ENCODE measurements at places on chromosomes 7 and 10.

- no peak for DNase-seq
Measured at GRCh38 chr7:55501611-55502010, 70.7 kb downstream of the VOPP1 start.

DNA sequence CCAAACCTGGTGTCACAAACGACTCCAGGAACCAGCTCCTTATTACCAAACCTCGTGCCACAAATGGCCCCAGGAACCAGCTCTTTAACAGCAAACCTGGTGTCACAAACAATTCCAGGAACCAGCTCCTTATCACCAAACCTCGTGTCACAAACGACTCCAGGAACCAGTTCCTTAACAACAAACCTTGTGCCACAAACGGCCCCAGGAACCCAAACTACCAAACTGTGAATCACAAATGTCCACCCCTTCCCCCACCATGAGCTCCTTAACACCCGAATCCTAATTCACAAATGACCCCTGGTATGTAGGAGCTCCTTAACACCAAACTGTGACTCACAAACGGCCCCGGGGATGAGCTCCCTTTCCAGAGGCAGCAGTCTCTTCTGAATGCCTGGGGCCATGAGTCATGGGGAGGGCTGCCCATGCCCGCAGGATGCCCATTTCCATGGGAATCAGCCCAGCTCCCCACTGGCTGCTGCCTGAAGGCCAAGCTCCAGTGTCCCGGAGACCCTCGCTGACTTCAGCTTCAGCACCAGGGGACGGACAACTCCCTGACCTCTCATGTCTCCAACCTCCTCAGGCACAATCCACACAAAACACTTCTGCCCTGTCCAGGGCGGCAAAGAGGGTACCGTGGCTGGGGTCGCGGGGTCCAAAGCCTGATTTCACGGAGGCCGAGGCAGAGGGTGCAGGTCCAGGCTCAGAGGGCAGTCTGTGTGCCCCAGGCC lies 213.1 kb downstream of the ELFN1 start:
- DNase-seq = no peak

DNA sequence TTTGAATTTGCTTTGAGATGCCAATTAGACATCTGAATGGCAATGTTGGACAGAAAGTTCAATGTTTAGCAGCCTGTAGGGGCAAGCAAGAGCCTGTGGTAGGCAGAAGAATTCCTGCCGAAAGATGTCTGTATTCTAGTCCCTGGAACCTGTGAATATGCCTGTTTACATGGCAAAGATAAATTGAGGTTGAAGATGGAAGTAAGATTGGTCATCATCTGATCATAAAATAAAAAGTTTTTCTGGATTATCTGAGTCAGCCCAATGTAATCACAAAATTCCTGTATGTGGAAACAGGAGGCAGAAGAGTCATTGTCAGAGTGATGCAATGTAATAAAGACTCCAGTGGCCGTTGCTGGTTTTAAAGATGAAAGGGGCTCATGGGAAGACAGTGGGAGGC lies 430.5 kb downstream of the MDFIC start:
- DNase-seq = no peak

GRCh38 chr10:128364631-128365030 lies 238.4 kb upstream of the MKI67 start:
- DNase-seq = no peak

- no peak for DNase-seq
Measured at GRCh38 chr10:27457966-27458365, 46.1 kb upstream of the RAB18 start.

- DNase-seq = peak; percentile 33
Measured at GRCh38 chr7:6271060-6271658, 1.3 kb downstream of the CYTH3 start.

DNA sequence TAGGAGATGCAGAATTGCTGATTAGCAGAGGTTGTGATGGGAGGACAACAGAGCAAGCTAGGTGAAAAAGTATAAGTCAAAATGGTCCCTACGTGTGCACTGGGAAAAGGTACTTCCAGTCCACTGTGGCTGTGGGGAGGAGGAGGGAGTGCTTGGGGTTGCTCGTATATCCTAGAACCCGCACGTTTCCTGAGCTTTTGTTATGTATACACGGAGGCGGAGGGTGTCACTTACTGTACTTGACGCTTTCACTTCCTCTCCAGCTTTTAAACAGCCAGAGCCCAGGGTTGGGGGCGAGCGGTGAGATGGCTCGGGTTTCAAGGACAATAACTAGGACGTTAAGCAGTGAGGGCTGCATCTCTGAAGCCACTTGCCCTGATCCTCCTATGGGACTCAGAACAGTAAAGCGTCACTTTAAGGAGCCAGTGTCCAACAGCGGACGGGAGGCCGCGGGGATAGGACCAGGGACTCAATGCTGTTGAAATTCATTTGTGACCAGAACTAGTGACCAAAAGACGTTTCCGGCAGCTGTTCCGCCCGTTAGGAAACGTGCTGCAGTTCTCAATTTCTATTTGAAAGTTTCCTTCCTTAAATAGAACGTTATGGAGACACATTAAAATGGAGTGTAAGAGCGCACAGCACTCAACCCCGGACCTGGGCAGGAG lies 985 bp upstream of the ETV1 start:
- peak; percentile 88 for DNase-seq

DNA sequence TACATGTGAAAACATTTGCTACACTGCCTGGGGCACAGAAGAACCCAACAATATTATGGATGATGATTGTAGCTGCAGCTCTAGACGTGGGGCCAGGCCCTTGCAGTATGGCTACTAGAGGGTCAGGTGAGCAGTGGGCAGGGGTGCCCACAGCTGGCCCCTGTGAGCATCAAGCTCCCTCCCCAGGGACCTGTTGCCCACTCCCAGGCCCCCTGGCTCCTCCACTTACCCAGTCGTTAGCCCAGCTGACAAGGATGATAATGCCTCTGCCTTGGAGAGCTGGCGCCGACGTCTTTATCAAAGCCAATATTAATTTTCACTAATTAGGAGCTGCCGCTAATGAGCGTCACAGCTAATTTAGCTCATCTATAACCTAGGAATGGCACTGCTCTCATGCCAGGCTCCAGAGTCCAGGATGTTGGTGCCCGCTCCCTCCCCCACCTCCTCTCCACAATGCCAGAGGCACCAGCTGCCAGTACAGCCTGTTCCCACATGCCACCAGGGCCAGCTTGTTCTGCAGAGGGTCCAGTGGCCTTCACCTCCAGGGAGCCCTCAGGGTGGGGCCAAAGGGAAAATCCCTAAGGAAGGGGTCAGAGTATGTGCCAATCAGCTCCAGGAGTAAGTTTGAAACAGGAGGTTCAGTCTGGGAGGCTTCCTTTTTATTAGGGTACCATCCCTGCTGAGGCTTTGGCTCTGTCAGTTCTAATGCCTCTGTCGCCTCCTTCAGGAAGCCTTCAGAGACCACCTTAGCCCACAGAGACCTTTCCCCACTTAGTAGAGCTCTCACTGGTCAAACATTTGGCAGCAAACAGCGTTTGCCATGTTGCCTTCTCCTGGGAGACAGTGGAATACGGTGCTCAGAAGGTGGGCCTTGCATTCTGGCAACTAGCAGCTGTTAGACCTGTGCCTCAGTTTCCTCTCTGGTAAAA lies 77.2 kb downstream of the CDH23 start:
- no peak for DNase-seq

- no peak for DNase-seq
Measured at GRCh38 chr10:109679478-109679877, 243.8 kb downstream of the XPNPEP1 start.

DNA sequence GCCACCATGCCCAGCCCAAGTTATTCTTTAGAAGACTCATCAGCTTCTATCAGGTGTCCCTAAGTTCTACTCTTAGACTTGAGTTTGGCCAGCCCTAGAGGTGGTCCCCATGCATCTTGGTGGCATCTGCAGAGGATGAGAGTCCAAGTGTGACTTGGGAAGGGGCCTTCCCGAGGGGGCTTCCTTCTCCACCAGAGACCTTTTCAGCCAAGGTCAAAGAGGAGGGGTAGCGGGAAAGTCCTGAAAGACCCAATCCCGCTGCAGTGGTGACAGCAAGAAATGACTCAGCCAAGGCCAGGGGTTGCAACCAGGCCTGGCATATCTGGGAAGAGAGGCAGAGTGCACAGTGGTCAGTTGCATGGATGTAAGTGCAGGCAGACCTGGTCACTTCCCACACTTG lies 61.7 kb upstream of the MGMT start:
- no peak for DNase-seq

- peak; percentile 62 for DNase-seq
Measured at GRCh38 chr7:87058744-87059524, 520 bp downstream of the ELAPOR2 start.

GRCh38 chr7:27248911-27249723 lies 6.5 kb downstream of the EVX1 start:
- no peak for DNase-seq

DNA sequence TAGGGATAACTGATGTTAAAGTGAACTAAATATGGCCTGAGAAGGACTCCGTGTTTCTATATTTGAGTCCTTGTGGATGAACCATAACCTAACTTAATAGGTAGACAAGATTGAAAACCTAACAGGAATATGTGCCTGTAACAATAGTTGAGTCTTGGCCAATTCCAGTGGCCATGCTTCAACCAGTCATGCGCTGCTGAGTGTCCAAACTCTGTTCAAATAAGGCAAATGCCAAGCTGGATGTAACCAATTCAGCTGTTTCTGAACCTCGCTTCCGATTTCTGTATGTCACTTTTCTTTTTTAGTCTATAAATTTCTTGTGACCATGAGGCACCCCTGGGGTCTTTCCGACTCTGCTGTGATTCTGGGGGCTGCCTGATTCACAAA lies 608.2 kb downstream of the GALNT17 start:
- no peak for DNase-seq

DNA sequence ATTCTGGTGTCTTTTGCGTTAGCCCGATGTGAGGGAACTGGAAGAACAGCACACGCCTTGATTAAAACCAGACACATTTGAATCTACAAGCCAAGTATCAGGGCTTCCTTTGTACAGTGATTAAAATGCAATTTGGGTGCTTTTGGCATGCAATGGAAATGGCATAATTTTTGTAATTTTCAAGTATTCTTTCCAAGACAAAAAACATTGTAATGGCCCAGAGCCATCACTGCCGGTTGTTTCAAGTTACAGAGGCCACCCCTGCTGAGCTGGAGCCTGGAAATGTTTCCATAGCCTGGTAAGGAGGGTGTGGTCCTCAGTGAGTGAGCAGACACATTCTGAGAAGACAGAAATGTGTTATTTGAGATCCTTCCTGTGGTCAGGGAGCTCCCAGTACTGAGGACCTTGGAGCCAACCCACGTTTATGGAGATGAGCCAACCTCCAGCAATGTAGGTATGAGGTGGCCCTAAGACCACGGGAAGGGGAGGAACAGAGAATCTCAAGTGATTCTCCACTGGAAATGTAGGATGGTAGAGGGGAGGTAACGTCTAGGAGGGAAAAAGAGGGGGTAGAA lies 20.9 kb downstream of the TEX36 start:
- no peak for DNase-seq

- no peak for DNase-seq
Measured at GRCh38 chr7:21819048-21819447, 126.7 kb downstream of the CDCA7L start.

- no peak for DNase-seq
Measured at GRCh38 chr7:90563286-90563685, 32.8 kb upstream of the CDK14 start.

DNA sequence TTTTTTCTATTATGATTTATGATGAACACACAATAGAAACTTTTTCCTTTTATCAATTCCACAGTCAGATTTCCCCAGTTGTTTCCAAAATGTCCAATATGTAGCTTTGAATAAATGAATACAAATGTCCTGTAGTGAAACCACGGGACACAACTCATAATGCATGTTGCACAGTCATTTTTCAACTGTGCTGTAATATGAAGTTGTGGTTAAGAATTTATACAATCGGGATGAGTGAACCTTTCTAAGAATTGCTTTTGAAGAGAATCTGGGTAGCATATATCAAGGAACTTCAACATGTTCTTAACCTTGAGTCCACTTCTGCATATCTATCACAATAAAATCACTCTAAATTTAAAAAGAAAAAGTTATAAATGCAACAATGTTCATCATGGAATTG lies 14.6 kb upstream of the ST7 start:
- no peak for DNase-seq

GRCh38 chr7:2165610-2166594 lies 66.8 kb downstream of the MAD1L1 start:
- no peak for DNase-seq

GRCh38 chr10:112507046-112507445 lies 60.0 kb downstream of the VTI1A start:
- no peak for DNase-seq

GRCh38 chr7:51111241-51111940 lies 205.2 kb downstream of the COBL start:
- DNase-seq = no peak

DNA sequence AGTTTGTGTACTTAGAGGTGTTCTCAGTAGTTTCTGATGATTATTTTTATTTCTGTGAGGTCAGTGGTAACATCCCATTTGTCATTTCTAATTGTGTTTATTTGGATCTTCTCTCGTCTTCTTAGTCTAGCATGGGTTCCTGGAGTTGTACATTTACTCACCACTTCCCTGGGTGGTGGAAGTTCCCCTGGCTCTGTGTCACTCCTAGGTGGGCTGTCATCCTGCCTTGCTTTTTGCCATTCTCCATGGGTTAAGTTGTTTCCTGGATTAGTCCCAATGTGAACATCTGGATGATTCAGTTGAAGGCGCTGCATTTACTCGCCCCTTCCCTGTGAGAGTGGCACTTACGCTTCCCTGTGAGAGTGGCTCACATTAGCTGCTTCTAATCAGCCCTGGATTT lies 48.2 kb downstream of the GSAP start:
- no peak for DNase-seq

Data from NCI-H1092 treated with DMSO at 0.1 percent for 48 hours (cell line).